GM12878 (cell line): ENCODE measurements at places on chromosomes 6 and 20. TPM values are rescaled to one million over a fixed set of nuclear protein-coding genes. Genes with fewer than 3 reads are reported as not detected.

GRCh38 chr20:45487231-45487635, 17.7 kb downstream of the WFDC2 start:
- DNase-seq = no peak

- no peak for DNase-seq
Observed at GRCh38 chr6:98958776-98959175, 11.0 kb upstream of the FBXL4 start.

MICB gene
- 10.5 and 12.1 TPM in 2 replicates for polyA plus RNA-seq

DNA sequence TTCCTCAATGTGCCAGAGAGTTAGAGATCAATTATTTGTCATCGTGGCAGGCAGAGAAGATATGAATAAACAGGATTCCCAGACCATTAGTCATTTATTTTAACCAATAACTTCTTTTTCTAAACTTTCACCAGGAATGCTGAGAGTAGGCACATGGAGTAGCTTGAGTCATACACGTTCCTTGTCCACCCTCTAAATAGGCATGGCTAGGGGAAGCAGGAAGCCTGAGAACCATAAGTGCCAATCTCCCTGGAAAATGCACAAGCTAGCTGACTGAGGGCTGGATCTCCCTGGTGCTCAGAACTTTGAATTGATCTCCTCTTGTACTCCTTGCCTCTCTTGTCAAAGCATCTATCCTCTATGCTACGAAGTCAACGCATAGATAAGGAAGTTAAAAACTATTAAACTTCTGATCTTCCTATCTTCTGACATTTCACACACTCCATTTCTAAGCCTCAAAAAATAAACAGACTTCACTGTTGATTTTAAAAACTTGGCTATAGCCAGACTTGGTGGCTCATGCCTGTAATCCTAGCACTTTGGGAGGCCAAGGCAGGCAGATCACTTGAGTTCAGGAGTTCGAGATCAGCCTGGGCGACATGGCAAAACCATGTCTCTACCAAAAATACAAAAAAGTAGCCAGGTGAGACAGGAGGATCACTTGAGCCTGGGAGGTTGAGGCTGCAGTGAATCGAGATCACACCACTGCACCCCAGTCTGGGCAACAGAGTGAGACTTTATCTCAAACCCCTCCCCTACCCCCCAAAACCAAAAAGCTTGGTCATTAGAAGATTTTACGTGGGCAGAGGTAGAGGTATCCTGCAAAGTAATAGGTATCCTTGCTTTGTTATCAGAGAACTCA, 11.8 kb downstream of the ADTRP start:
- no peak for DNase-seq

CST5 gene
- not detected in 2 replicates for polyA plus RNA-seq

DNA sequence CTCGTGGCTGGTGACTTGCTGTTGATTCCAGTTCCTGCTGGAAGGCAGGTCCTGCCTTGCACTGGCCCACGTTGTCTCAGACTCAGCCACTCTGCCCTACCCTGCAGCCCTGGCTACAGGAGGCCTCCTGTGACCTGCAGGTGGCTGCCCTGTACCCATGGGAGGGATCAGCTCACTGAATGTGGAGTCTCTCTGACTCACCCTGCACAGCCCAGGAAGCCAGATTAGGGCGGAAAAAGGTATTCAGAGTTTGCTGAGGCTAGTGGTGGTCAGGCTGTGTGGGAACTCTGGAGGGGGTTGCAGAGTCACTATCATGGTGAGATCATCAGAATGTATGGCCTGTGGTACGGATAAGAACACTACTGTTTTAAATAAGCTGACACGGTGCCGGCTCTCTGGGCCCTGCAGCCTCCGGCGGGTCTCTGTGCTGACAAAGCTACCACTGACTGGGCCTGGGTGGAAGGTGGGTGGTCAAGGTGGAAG, 24.7 kb upstream of the PYGB start:
- no peak for DNase-seq

DEFB132 gene
- not detected in 2 replicates for polyA plus RNA-seq

PSMB9 gene
- 517 and 532 TPM in 2 replicates for polyA plus RNA-seq

DNA sequence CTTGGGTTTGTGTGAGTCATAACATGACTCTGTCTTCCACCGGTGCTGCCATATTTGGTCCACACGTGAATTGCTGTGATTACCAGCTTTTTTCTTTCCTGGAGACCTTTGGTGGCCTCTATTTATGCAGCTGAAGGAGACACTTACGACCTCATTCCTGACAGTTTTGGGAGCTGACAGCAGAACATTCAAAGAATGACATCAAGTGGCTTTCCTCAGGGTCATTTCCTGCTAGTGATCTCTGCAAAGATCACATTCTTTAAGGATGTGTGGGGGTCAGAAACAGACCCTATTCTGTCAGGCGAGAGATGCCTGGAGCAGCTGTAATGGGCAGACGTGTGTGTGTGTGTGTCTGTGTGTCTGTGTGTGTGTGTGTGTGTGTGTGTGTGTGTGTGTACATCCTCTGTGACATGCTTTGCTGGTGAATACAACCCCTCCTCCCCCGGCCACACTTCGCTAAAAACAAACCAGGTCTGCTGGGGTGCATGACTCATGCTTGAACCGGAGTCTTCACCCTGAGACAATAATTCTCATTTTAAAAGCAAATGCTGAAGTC, 115.6 kb downstream of the TMEM170B start:
- no peak for DNase-seq

DNA sequence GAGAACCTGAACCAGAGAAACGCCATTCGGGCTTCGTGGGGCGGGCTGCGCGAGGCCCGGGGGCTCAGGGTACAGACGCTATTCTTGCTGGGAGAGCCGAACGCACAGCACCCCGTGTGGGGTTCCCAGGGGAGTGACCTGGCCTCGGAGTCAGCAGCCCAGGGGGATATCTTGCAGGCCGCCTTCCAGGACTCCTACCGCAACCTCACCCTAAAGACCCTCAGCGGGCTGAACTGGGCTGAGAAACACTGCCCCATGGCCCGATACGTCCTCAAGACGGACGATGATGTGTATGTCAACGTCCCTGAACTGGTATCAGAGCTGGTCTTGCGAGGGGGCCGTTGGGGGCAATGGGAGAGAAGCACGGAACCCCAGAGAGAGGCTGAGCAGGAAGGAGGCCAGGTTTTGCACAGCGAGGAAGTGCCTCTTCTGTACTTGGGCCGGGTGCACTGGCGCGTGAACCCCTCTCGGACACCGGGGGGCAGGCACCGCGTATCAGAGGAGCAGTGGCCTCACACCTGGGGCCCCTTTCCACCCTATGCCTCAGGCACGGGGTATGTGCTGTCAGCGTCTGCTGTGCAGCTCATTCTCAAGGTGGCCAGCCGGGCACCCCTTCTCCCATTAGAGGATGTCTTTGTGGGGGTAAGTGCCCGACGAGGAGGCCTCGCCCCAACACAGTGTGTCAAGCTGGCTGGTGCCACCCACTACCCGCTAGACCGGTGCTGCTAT, 904 bp downstream of the B3GALT4 start:
- no peak for DNase-seq

GRCh38 chr20:36043892-36044515, 75.6 kb downstream of the CNBD2 start:
- DNase-seq = no peak

- no peak for DNase-seq
Observed at GRCh38 chr6:111576291-111576690, 29.4 kb downstream of the TRAF3IP2 start.

- no peak for DNase-seq
Observed at GRCh38 chr6:62998022-62998421, 213.2 kb upstream of the FKBP1C start.

DNA sequence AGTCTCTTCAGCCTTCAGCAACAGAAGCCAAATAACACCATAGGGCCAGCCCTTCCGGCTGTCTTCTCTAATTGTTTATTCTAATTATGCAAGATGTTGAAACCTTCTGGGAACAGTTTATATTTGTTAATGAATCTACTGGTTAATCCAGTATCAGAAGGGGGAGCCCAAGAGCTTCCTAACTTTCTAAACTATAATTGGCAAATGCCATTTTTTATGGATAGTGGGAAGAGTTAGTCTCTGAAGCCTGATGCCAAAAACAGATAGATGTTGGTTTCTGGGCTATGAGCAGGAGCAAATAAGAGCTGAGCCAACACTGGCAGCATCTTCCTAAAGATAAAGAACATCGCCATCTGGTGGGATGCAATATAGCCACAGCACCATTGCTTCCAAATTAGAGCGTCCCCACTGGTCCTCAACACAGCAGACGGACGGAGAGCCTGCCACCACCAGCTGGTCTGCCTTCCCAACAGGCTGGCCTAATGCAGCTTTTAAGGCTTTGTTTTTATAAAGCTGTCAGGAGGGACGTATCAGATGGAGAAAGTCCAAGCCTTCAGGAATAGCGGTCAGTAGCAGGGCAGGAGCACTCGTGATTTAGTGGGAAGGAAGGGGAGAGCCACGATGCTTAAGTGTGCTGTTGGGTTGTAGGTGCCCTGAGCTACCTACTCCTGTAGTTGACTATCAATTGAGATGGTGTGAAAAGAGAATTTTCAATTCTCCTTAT, 118.8 kb downstream of the RALGAPA2 start:
- no peak for DNase-seq

DNA sequence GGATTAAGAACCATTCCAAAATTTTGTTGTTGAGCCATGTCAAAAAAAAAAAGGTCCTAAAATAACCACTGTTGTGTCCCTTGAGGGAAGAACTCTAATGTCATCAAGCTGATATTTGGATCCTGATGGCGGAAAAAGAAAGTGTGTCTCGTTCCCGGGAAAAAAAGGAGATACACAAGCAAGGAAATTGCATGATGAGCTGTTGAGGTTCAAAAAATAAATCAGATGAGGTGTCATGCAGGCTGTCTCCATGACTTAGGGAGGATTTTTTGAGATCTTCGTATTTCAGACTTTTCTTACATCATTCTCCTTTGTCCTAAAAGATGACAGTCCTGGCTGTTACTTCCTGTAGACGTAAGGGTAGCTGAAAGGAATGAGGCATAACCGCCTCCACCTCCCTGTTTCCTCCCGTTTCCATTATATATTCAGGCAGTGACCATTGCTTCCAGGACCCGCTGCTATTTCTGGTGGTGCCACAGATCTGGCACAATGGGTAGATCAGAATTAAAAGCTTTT, 117.3 kb upstream of the TNFAIP3 start:
- no peak for DNase-seq
